ENCODE measurements at places on chromosomes 11 and 22.

DNA sequence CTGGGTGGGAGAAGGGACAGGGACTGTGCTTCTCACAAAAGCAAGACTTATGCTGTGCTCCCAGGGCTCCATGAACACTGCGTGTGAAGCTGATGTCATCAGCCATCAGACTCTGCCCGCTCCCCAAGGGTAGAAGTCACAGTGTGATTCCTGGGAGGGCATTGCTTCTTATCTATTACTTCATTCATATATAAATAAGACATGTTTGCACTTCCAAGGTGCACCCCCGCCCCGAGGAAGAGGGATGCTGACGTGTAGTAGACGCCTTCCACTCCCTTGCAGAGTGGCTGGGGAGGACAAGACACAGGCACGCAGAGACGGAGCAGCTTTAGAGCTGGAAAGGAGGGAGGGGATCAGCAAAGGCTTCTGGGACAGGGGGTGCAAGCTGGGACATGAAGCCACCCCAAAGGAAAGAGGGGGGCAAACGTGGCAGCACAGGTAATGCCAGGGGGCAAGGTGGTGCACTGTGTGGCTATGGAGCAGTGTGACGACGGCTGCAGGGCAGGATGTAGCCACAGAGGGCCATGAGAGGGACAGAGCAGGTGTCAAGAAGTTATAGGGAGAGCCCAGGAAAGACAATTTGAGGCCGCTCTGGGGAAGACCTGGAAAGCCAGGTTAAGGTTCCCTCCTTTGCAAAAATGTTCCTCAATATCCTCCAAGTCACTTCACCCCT lies 558.5 kb downstream of the MN1 start:
- DNase-seq = no peak

DNA sequence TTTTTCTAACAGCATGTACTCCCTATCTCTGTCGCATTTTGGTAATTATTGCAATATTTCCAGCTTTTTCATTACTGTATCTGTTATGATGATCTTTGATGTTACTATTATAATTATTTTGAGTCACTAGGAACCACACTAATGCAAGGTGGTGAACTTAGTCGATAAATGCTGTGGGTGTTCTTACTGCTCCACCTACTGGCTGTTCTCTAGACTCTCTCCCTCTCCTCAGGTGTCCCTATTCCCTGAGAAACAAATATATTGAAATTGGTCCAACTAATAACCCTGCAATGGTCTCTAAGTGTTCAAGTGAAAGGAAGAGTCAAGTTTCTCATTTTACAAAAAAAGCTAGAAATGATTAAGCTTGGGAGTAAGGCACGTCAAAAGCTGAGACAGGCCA lies 10.5 kb downstream of the ARL14EP start:
- no peak for DNase-seq

DNA sequence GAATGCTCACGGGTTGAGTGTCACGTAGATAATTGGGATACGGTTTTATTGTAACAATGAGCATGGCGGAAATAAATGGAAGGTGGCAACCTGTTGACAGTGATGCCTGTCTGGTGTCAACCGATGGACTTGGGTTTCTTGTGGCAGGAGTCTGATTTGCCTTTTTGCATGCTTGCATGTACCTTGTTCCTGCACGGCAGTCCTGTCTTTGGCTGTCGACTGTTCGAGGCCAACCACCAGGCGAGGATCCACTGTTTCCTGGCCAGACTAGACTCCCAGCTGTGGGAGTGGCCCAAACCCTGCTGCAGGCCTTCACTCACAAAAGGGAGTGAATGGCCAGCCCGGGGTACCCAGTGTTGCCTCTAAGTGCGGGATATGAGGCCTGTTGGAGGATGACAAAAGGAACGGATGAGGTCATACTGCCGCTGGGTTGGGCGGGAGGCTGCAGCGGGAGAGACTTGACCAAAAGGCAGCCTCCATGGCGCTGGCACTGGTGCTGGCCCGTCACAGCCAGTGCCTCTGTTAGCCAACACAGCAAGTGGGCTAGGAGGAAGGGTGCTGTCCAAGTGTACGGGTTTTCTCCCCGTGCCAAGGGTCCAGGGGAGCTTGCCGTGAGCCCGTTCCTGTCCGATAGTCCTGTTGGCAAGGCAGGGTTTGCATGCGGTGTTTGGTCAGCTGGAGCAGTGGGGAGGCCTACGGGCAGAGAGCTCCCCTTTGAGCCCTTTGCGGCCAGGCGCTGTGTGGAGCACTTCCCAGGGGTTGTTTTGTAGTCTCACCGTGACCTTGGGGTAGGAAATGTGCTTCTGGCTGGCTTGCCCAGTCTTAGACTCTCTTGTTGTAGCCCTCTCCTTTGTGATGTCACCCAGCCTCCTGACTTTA lies 974 bp downstream of the DGCR8 start:
- no peak for DNase-seq

DNA sequence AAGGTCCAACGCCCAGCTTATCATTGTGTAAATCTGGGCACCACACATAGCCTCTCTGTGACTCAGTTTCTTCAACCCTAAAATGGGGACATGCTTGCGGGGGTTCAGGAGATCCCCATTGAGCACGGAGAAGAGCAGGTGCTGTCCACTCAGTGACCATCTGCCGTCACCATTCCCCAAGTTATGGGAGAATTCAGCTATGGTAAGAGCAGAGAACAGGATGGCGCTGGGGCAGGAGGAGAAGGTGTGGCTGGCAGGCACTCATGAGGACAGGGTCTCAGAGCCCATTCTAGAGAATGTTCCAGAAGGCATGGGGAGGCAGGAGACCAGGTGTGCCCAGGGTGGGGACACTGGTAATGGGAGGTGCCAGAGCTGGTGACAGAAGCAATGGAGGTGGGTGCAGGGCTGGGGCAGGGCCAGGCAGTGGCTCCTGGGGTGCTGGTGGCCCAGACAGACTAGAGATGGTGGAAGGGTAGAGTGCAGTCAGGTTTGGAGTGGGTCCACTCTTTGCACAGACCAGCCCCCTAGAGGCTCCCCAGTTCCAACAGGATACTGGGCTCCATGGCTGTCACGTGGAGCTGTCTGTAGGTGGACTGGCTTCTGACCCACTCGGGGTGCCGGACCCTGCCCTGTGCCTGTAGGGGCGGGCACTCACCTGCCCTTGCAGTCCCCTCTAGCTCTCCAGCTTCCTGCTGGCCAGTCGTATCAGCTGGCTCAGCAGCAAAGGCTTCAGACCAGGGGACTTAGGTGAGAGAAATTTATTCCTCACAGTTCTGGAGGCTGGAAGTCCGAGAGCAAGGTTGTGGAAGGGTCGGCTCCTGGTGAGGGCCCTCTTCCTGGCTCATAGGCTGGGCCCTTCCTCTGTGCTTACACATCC lies 84.7 kb downstream of the CDKN1C start:
- peak; percentile 58 for DNase-seq

- DNase-seq = no peak
Measured at GRCh38 chr11:110358336-110358735, 61.9 kb upstream of the RDX start.

DNA sequence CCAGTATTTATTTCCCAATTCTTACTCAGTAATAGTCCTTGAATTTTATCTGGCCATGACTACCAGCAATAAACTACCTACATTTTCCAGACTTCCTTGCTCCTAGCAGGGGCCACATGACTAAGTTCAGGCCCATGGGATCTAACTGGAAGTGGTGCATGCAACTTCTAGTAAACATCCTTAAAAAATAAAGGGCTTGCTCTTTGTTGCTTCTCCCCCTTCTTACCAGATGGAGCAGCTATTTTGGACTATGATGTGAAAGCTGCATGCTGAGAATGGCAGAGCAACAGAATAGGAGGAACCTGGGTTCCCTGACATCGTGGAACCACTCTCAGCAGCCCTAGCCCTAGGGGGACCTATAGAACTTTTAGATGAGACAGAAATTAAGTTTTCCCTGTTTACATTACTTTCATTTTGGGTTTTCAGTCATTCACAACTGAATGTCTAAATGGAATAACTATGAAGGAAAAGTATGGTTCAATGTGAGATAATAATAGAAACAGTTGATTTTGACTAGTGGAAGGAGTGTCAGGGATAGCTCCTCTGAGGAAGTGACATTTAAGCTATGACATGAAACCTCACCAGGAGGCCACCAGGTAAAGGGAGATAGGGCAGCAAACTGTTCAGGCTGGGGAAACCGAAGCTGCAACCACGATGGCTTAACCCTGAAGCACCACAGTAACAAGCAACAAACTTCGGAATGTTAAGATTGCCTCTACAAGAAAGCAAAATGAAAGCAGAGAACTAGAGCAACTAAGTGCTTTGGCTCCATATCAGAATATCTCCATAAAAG lies 48.9 kb downstream of the PHF21A start:
- DNase-seq = no peak
